ENCODE measurements at places on chromosomes 5 and 9.
A peak's percentile ranks its signal among the peaks of the same experiment; 100 is the strongest.

- no peak for DNase-seq
These were observed 5.4 kb downstream of the FCN1 start for GRCh38 chr9:134912126-134912840.

DNA sequence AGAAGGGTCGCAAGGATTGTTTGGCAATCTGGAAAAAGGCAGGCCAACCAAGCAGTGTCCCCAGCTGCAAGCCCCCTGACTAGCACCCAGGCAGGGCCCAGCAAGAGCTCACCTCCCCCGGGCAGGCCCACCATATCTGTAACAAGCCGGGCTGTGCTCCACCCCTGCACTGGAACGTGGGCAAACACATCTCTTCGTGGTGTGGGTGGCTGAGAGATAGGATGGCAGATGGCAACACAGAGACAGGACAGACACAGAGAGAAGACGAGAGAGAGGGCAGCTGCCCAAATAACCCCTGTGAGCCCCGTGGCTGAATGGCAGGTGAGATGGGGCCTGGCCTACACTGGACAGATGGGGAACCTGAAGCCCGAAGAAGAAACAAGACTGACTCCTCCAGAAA is 9.4 kb downstream of the BBLN start:
- no peak for DNase-seq

DNA sequence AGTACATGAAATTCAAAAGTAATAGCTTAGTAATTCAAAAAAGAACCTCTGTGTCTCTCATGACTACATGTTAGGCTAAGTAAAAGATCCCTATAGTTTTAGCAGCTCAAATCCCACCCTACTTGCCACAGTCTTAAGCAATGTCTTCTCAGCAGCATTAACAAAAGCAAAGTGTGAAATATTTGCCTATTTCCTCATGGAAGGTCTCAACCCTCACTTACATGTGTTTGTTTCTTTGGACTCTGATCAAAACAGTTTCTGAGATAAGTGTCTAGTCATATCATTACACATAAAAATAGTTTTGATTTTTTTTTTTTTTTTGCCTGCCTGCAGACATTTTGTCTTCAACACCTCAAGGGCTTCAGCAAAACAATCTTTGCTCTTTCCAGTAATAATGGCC is 310.5 kb downstream of the CETN3 start:
- peak; percentile 72 for DNase-seq

DNA sequence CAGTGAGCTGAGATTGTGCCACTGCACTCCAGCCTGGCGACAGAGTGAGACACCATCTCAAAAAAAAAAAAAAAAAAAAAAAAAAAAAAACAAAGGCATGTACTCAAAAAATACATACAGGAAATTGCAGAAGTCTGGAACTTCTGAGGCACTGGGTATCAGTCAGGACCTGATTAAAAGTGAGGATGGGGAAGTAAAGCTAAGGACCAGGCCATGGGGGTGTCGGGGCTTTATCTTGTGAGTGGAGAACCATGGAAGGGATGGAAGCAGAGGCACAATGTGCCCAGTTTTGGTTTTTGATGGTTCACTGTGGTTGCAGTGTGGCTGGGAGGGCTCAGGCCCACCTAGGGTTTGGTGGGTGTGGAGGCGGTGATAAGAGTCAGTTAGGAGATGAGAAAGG is 212.7 kb upstream of the PIK3R1 start:
- DNase-seq: no peak

DNA sequence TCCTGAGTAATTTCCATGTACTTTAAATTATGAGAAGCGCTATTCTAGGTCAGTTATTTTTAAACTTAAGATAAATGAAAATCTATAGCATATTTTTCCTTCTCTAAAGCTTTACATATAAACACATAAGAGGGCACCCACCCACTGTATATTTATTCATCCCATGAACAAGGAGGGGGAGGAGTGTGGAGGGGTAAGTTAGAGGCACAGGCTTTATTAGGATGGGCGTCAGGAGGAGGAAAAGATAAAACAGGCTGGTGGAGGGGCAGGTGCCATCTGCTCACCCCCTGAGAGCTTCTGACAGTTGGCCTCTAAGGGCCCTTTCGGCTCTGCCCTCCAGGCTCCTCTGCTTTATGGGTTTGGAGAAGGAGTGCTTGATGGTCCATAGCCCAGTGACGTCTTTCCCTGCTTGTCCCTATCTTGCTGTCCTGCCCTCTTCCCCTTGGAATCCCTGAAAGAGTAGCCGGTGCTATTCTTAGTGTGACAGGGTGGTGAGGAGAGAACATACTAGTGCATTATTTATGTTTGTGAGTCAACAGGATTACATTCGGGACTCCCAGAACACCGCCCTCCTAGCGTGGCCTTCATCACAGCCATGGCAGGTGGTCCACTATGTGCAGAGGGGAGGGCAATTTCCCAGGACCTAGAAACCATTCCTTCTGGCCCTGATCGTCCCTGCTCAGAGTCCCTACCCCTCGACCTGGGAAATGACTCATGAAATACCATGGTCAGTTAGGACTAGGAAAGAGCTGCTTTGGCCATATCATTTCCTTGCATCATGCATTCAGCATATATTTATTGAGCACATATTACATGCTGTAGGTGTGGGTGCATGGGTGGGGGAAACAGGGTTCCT is 7.9 kb upstream of the SYNPO start:
- peak; percentile 65 for DNase-seq

DNA sequence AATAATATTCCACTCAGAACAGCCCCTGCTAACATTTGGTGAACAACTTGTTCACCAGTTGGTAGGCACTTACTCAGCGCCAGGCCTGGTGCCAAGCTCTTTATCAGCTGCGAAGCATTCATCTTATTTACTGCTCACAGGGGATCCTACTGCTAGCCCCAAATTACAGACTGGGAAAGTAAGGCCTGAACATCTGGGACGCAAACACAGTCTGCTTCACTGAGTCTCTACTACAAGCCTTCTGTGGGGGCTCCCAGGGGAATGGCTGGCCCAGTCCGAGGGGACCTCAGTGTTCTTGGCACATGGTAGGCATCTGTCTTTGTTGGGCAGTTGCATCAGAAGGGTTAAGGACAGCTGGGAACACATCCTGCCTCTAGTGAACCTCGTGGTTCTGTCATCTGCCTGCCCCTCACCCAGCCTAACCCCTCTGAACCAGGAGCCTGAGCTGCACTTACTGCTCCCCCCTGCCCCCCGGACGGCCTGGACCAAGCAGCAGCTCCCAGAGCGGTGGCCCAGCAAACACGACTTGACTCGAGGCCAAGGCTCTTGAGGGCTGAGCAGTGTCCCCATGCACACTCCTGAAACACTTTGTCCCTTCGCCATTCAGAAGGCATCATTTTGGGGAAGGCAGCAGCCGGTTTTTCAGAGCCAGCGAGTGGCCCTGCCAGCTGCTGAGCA is at the start of gene PHYHD1:
Gene PHYHD1 (plus strand): TSS at position 602 of the 678 bp plus-strand sequence. CDS start 1,342 bp downstream, outside the sequence.
- DNase-seq: peak; percentile 77

GRCh38 chr9:122348288-122348777 is 22.5 kb upstream of the PTGS1 start:
- DNase-seq: no peak

- DNase-seq: no peak
These were observed 45.1 kb downstream of the SLCO6A1 start for GRCh38 chr5:102453716-102454115.

- peak; percentile 88 for DNase-seq
These were observed 295.5 kb upstream of the CLINT1 start for GRCh38 chr5:158154226-158155005.

- DNase-seq: peak; percentile 68
These were observed 60.3 kb upstream of the EPB41L4B start for GRCh38 chr9:109381011-109381729.

- peak; percentile 33 for DNase-seq
These were observed 2.2 kb downstream of the RAD23B start for GRCh38 chr9:107285286-107285685.

DNA sequence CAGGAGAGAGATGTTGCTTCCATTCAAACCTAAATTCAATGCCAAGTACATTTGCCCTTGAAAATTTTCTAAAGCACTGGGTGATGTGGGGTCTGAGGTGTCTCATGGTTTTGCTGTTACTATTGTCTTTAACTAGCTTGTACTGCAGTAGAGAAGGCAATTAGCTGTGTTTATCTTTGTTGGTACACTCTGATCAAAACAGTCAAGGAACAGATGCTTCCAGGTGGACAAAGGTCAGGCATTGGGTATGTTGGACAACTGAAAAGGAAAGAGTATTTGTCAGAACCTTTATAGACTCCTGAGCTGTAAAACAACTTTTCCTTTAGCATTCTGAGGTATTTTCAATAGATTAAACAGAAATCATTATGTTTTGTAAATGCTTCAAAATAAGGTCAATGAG is 2228.7 kb upstream of the WWC1 start:
- DNase-seq: no peak

- no peak for DNase-seq
These were observed 578.6 kb downstream of the RAB3C start for GRCh38 chr5:59161221-59162105.

DNA sequence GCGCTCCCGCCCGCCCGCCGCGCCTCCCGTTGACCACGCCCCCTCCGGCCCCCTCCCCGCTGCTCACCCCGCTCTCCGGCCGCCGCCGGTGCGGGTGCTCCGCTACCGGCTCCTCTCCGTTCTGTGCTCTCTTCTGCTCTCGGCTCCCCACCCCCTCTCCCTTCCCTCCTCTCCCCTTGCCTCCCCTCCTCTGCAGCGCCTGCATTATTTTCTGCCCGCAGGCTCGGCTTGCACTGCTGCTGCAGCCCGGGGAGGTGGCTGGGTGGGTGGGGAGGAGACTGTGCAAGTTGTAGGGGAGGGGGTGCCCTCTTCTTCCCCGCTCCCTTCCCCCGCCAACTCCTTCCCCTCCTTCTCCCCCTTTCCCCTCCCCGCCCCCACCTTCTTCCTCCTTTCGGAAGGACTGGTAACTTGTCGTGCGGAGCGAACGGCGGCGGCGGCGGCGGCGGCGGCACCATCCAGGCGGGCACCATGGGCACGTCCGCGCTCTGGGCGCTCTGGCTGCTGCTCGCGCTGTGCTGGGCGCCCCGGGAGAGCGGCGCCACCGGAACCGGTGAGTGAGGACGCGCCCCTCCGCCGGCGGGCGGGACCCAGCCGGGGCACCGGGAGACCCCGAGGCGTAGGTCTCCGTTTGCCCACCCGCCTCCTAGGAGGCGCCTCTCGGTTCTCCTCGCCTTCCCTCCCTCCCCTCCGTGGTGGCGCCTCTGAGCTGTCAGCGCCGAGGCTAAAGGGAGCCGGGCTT is at the start of gene VLDLR:
Gene VLDLR (plus strand): TSS at position 66 of the 739 bp plus-strand sequence. CDS start 403 bp downstream, at position 469.
- no peak for DNase-seq

- no peak for DNase-seq
These were observed 60.5 kb downstream of the ANKH start for GRCh38 chr5:14810928-14811572.

DNA sequence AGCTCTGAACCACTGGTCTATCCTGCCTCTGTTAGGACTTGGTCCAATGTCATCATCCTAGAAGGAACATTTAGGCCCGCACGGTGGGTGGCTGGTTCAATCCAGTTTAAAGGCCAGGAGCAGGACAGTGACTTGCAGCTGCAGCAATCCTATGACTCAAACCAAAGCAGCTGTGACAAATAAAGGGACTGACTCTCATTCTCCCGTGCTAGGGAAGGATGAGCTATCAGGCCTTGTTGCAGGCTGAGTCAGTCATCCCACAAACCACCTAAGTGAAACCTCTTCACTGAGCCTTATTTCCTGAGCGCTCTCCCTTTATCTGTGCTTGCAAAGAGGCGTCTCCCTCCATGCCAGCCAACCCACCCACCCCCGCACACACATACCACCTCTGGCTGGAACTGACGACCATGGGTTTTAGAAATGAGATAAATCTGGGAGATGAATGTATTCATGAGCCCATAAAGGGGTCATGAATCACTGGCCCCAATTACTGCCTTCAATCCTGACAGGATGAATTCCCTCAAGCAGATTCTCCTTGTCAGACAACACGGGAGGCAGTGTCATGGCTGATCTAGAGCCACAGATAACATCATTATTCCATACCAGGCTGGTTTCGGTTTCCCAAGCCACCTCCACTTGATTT is 93.4 kb downstream of the KCNIP1 start:
- DNase-seq: peak; percentile 91

- DNase-seq: peak; percentile 10
These were observed 62.0 kb upstream of the MEF2C start for GRCh38 chr5:88944751-88945531.

GRCh38 chr9:89543111-89543510 is 45.2 kb upstream of the SEMA4D start:
- no peak for DNase-seq

DNA sequence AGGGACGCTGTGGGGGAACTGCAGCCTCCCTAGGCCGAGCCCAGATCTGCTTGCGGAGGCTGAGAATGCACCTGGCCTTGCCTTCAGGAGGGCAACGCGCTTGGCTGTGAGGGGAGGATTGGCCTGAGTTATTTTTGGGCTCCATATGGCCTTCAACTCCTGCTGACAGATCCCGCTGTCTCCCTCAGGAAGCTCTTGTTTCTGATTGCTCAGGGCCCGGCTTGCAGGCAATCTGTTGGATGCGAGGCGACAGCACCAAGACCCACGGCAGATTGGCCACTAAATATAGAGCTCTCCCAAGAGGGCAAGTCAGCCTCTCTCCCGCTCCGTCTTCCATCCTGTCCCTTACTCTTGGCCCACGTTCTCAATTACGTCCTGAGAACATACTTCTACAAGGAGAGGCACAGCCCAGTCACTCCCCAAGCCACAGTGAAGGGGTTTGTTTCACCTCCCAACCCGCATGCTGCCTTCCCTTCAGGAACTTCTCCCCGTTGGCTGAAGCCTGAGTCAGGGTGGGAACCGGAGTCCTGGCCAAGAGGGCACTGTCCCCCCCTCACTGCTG is 53.6 kb downstream of the RASGEF1C start:
- DNase-seq: no peak

GRCh38 chr9:132244582-132245455 is 83.0 kb downstream of the NTNG2 start:
- DNase-seq: no peak

DNA sequence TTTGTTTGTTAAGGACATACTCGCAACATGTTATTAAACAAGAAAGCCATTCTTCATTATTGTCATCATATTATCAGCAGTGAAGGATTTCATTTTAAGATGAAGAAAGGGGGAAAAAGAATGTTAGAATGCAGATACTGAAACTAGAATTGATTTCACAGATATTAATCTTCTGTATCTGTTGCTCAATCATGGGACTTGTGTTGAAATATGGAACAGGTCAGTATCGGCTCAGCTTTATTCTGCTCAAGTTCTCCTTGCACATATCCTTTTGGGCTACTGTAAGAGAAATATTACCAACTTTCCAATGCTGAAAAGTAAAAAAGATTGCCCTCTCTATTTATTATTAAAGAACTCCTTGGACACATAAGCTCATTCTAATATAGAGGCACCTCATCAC is 13.8 kb upstream of the ANXA1 start:
- peak; percentile 46 for DNase-seq

GRCh38 chr5:147530530-147531389 is 20.9 kb upstream of the DPYSL3 start:
- DNase-seq: peak; percentile 91

GRCh38 chr5:151196556-151197290 is 27.2 kb downstream of the CCDC69 start:
- no peak for DNase-seq

GRCh38 chr5:115319007-115319406 is 22.6 kb upstream of the CCDC112 start:
- DNase-seq: no peak

DNA sequence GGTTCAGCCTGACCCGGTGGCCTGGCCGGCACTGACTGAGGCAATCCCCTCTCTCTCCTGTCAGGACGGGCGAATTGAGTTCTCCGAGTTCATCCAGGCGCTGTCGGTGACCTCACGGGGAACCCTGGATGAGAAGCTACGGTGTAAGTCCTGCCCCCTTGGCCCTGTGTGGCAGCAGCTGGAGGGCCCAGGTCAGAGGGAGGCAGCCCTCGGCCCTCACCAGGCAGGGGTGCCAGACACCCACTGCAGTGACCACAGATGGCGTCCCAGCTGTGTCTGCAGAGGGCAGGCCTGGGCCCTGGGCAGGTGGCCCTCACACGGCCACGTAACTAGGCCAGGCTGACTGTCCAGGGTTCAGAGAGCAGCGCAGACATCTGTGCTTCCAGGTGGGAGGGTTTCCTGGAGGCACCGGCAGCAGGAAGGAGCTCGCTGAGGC is 45.9 kb upstream of the HMCN2 start:
- no peak for DNase-seq

Data from amniotic epithelial cell (primary cell).